ENCODE measurements at places on chromosomes 6 and 20.
A peak's percentile ranks its signal among the peaks of the same experiment; 100 is the strongest.

GRCh38 chr6:98323605-98324004 lies 510.8 kb upstream of the POU3F2 start:
- no peaks in the 10 kb centered on the region for H3K4me1 ChIP-seq
- H3K36me3 ChIP-seq, result no peaks in the 10 kb centered on the region
- H3K27ac ChIP-seq, result no peak overlapping the region
- DNase-seq, result no peak
- H3K27me3 ChIP-seq, result no peaks in the 10 kb centered on the region

DNA sequence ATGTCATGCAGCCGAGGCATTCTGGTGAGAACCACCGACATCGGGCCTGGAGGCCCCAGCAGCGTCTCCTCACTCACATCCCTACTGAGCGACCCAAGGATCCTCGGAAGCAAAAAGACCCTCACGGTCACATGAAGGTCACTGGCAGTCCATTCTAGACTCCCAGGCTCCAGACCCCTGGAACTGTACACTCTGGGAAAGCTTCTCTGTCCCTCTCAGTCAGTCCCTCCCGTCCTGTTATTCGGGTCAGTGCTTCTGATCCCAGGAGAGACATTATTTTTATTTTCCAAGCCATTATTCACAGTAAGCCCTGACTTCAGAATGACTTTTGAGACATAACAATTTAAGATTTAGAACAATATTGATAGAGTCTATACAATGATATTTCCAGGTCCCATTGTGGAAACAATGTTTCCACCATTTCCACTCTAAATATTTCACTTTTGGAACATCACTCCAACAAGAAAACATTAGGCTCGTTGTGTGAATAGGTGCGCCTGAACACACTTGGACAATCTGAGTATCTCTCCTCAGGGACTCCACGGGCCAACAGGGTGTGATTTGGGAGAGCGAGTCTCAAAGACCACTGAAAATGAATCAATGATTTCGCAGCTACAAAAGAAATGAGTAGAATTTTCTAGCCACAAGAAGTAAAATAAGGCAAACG lies 199.7 kb downstream of the SOD2 start:
- no peaks in the 10 kb centered on the region for H3K36me3 ChIP-seq
- no peaks in the 10 kb centered on the region for H3K27me3 ChIP-seq
- no peak for DNase-seq
- H3K4me3 ChIP-seq, result no peak overlapping the region
- no peak overlapping the region for H3K27ac ChIP-seq
- no peaks in the 10 kb centered on the region for H3K4me1 ChIP-seq

GRCh38 chr20:14991023-14991422 lies 653.6 kb upstream of the FLRT3 start:
- H3K27me3 ChIP-seq, result no peaks in the 10 kb centered on the region
- no peak overlapping the region for H3K27ac ChIP-seq
- no peak overlapping the region for H3K4me3 ChIP-seq
- DNase-seq, result no peak
- no peaks in the 10 kb centered on the region for H3K36me3 ChIP-seq
- H3K4me1 ChIP-seq, result no peaks in the 10 kb centered on the region

GRCh38 chr20:63314566-63315239 lies 21.7 kb downstream of the COL20A1 start:
- no peaks in the 10 kb centered on the region for H3K36me3 ChIP-seq
- no peak for DNase-seq
- H3K4me3 ChIP-seq, result no peak overlapping the region
- H3K4me1 ChIP-seq, result no peaks in the 10 kb centered on the region

- H3K27me3 ChIP-seq, result no peaks in the 10 kb centered on the region
- peak overlapping the region; percentile 74 for H3K27ac ChIP-seq
- peaks cover 11% of the 10 kb centered on the region for H3K4me1 ChIP-seq
- DNase-seq, result no peak
- no peaks in the 10 kb centered on the region for H3K36me3 ChIP-seq
- H3K4me3 ChIP-seq, result no peak overlapping the region
Measured at GRCh38 chr20:41006126-41006935, 22.3 kb upstream of the TOP1 start.

GRCh38 chr6:16406966-16407365 lies 168.6 kb downstream of the GMPR start:
- no peak overlapping the region for H3K4me3 ChIP-seq
- no peaks in the 10 kb centered on the region for H3K36me3 ChIP-seq
- no peaks in the 10 kb centered on the region for H3K27me3 ChIP-seq
- peak overlapping the region; percentile 10 for H3K27ac ChIP-seq
- no peak for DNase-seq

DNA sequence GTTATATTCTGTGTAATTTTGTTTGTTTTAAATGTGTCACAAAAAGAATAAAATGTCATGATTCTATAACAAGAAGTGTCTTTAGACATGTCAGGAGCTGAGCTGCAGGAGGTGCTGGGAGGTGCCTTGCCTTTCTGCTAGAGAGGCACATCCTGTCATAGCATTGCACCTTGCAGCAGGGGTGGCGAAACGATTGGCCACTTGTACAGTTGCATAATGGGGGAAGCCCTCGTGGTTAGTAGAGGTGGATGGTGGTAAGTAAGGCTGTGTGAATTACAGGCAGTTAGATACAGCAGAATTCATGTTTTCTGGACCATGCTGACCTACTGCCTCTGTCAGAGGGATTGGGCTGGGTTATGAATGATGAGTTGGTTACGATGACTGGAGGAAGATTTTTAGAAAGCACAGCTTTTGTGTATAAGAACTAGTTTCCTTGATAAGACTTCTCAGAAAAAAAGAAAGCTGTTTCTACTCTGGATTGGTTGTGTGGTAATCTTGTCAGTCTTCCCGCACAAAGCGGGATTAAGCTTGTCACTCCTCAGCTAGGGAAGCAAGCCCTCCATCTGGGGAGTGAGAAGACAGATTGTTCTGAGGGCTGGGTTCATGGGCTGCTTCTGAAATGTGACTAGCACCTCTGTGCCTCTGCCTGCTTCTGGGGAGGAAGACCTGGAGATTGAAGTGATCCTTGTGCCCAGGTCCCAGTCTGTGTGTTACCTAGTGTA lies 74.9 kb downstream of the FOXO3 start:
- H3K27ac ChIP-seq, result no peak overlapping the region
- no peak overlapping the region for H3K4me3 ChIP-seq
- H3K27me3 ChIP-seq, result no peaks in the 10 kb centered on the region
- peaks cover 31% of the 10 kb centered on the region for H3K4me1 ChIP-seq
- DNase-seq, result no peak
- H3K36me3 ChIP-seq, result no peaks in the 10 kb centered on the region

Measured in ascending aorta (tissue), 2 donors.